ENCODE measurements at places on chromosomes 11 and 22. TPM values are rescaled to one million over a fixed set of nuclear protein-coding genes. Genes with fewer than 3 reads are reported as not detected.

DNA sequence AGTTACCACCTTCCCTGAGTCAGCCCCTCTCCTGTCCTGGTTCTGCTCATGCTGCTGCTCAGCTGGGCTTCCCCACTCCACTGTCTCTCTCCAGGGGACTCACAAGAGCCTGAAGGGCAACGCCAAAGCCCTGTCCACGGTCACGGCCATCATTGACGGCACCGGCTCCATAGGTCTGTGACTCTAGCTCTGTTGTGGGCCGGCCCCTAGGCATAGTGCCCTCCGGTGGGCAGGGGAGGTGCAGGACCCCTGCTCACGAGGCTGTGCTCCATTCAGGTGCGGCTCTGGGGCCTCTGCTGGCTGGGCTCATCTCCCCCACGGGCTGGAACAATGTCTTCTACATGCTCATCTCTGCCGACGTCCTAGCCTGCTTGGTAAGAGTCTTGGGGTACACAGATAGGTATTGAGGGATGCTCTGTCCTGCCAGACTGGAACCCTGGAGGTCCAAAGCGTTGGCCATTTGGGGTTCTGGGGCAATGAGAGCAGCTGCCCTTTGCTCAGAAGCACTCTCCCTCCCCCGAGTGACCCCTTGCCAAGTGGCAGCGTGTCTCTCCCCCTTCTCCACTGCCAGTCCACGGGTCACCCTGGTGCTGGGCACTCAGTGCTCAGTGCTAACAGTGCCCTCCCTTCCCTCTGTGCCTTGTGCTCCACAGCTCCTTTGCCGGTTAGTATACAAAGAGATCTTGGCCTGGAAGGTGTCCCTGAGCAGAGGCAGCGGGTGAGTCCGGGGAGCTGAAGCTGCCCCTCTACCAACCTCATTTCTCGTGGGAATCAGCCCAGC lies 22.4 kb downstream of the SLC37A2 start:
- DNase-seq: no peak

Gene KCNK4
- not detected for total RNA-seq

DNA sequence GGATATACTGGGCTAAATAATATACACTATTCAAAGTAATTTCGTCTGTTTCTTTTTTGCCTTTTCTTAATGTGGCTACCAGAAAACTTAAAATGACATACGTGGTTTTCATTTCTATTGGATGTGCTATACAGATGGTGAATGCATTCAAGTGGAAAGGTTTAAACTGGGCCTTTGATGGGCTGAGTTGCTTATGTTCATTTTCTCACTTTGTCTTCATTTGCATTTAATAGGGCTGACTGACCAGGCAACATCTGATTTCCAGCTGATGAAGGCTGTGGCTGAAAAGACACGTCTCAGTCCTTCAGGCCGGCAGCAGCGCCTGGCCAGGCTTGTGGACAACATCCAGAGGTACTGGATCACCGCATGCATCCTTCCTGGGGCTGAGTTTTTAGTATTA lies 27.9 kb downstream of the PIWIL4 start:
- no peak for DNase-seq

DNA sequence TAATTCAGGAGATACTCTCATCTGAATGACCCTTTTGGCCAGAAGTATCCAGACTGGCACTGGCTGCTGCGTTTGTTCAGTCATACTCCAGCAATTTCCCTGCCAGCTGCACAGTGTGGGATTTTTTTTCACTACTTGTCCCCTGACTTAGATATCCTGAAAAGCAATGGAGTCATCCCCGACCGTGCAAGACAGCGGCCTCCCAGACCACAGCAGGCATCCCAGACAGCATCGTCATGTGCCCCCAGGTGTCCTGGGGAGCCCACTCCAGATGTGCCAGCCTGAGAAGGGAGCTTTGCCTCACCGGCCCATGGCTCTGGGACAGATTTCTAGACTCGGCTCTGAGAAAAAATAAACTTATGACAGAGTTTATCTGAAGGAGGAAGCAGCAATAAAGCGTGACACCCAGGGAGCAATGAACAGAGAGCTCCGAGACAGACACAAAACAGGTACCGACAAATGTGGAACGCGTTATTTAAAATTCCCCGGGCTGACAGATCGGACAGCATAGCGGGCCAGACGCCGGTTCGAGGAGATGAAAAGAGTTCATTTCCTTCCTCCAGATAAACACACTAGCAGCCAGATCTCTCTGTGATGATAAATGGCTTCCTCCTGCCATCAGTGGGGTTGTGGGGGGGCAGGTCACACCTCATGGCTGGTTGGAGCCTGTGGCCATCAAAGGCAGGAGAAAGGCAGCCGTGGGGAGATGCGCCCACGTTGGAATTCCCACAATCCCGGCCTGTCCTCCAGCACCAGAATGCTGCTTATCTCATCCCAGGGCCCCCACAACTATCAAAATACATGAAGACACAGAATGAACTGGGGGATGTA lies 106.4 kb upstream of the FGF3 start:
- DNase-seq: no peak

- no peak for DNase-seq
These were observed 105.9 kb upstream of the ARHGAP20 start for GRCh38 chr11:110818032-110818687.

DNA sequence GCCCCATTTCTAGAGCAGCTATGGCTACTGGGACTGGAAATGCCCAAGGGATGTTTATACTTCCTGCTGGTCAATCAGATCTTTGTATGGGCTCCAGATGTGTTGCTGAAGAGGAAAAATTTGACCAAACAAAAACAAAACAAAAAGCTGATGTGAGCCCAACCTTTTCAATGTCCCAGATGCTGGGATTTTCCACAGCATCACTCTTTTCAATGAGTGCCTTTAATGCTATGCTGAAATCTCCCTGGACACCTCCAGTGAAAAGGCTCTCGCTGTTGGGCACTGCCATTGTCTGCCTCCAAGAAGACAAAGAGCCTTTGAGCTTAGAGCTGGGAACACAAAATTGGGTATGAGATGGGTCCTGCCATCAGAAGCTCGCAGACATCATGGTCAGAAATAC lies 671.9 kb downstream of the NTM start:
- no peak for DNase-seq

DNA sequence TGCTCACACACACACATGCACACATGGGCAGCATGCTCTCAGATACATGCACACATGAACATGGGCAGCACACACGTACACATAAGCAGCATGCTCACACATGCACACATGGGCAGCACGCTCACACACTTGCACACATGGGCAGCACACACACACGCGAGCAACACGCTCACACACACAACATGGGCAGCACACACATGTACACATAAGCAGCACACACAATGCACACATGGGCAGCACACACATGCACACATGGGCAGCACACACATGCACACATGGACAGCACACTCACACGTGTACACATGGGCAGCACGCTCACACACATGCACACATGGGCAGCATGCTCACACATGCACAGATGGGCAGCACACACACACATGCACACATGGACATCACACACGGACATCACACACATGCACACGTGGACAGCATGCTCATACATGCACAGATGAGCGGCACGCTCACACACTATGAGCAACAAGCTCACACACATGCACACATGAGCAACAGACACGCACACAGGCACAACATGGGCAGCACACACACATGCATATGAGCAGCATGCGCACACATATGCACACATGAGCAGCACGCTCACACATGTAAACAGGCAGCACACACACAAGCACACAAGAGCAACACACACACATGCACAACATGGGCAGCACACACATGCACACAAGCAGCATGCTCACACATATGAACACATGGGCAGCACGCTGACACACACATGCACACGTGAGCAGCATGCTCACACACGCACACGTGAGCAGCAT lies 43.0 kb downstream of the RTN4R start:
- DNase-seq: no peak

Gene FGF3
- 0.30 TPM for total RNA-seq

- DNase-seq: no peak
These were observed 8.9 kb downstream of the TOM1 start for GRCh38 chr22:35308480-35309021.

Gene MCHR1
- total RNA-seq: 0.39 TPM

GRCh38 chr11:615504-616319 lies at the start of gene IRF7:
IRF7 (minus strand) TSS chr11:615950; CDS start chr11:615364, 586 bp downstream.
- DNase-seq: peak; percentile 87

Gene CSNK2A3
- 1.6 TPM for total RNA-seq

GRCh38 chr22:38941488-38941987 lies 15.9 kb upstream of the APOBEC3A start:
- no peak for DNase-seq

- peak; percentile 76 for DNase-seq
These were observed 129.7 kb downstream of the ST3GAL4 start for GRCh38 chr11:126485021-126485792.

Gene ADM2
- total RNA-seq: 0.39 TPM

GRCh38 chr22:32737811-32738497 lies 63.6 kb upstream of the TIMP3 start:
- no peak for DNase-seq

DNA sequence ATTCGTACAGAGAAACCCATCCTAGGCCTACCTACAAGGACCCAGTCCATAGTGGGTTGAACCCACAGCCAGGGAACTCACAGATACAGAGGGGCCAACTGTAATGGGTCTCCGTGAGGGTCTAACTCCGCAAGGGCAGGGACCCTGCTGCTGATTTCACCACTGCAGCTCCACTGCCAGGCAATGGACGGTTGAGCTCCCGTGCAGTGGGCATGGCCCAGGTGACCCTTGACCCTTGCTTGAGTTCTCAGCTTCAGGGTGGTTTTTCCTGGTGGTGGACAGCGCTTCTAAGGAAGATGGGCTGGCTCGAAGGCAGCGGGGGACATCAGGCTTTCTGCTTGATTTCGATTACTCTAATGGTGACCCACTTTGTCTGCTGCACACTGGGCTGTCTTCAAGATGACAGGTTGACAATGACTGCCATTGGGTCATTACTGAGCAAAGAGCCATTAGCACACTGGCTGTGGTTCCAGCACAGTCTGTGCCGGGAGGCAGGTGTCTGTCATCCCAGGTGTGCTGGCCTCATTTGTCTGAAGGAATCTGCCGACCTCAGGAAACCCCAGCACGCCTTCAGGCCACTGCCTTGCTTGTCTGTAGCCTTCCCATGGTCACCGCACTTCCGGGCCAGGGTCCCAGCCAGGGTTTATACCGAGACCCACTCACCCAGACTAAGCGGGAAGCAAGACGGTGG lies 3.7 kb upstream of the GAL start:
- DNase-seq: no peak

- DNase-seq: no peak
These were observed 513.1 kb downstream of the MIAT start for GRCh38 chr22:27170491-27170890.

GRCh38 chr11:93123351-93123898 lies 74.4 kb downstream of the SLC36A4 start:
- peak; percentile 47 for DNase-seq

DNA sequence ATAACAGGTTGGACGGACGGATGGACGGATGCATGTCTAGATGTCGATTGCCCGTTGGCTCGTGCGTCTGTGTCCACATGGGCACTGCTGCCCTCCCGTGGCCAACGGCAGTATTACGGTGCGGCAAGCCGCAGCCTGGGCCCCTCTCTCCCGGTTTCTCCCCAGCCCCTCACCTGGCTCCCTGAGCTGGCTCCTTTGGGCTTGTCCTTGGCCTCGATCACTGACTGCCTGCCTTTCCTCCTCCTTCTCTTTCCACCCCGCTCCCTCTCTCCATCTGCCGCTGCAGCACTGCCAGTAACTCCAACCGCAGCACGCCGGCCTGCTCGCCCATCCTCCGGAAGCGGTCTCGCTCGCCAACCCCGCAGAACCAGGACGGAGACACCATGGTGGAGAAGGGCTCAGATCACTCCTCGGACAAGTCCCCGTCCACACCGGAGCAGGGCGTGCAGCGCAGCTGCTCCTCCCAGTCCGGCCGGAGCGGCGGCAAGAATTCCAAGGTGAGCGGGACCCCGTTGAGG lies 77.3 kb downstream of the SCN3B start:
- DNase-seq: no peak

Gene OR8D4
- 0.30 TPM for total RNA-seq

- DNase-seq: no peak
These were observed 43.2 kb upstream of the VPREB1 start for GRCh38 chr22:22201185-22201929.

GRCh38 chr11:4025248-4025966 lies 69.2 kb upstream of the RRM1 start:
- DNase-seq: peak; percentile 57

- DNase-seq: no peak
These were observed 7.7 kb upstream of the NCR3LG1 start for GRCh38 chr11:17343907-17344306.

DNA sequence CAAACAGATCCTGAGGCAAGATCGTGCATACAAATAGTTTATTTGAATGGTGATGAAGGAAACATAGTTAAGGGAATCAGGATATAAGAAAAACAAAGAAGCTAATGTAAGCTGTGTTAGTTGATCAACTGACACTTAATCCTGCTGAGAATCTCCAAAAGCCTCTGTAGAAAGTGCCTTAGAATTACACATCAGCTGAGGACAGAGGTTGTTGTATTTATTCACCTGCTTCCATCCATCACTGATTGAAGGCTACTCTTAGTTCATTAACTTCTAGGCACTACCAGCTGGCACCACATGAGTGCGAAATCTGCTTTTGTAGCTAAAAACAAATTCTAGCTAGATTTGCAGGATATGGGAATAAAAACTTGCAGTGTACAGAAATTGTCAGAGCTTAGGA lies 1082.0 kb upstream of the CNTN5 start:
- no peak for DNase-seq

GRCh38 chr22:30650508-30651116 lies 15.0 kb downstream of the SLC35E4 start:
- peak; percentile 13 for DNase-seq

Gene ZP1
- total RNA-seq: 0.49 TPM

Gene MIAT
- 2.5 TPM for total RNA-seq

Gene ZDHHC8
- 8.4 TPM for total RNA-seq

DNA sequence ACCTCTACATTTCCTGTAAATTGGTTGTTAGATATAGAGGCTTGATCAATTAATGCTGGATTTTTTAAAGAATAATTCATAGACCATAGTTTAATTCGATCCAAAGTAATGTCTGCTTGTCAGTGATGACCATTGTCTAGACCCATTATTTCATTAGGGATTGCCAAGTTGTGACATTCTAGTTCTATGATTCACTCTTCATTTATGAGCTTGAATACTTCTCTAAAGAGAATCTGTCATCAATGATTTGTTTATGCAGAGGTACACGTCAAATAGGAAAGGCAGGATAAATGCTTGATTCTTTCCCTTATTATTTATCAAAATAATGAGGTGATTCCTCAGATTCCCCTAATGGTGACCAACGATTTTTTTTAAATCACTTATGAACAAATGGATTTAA lies 24.0 kb upstream of the ROBO3 start:
- no peak for DNase-seq

Gene MYOD1
- 2.3 TPM for total RNA-seq

Gene MPPED1
- 5.3 TPM for total RNA-seq

Gene CD6
- 0.39 TPM for total RNA-seq

Gene OR10G6
- total RNA-seq: not detected

- DNase-seq: no peak
These were observed 1147.8 kb downstream of the JRKL start for GRCh38 chr11:97537407-97538150.

GRCh38 chr22:45149671-45150070 lies 14.1 kb upstream of the NUP50 start:
- peak; percentile 18 for DNase-seq

Gene CACNA1I
- 0.20 TPM for total RNA-seq

- no peak for DNase-seq
These were observed 65.0 kb upstream of the SYT9 start for GRCh38 chr11:7186676-7187075.

Measured in skin of body (tissue), 3 donors.